WERI-Rb-1 (cell line): ENCODE measurements at places on chromosomes 3 and 15.

DNA sequence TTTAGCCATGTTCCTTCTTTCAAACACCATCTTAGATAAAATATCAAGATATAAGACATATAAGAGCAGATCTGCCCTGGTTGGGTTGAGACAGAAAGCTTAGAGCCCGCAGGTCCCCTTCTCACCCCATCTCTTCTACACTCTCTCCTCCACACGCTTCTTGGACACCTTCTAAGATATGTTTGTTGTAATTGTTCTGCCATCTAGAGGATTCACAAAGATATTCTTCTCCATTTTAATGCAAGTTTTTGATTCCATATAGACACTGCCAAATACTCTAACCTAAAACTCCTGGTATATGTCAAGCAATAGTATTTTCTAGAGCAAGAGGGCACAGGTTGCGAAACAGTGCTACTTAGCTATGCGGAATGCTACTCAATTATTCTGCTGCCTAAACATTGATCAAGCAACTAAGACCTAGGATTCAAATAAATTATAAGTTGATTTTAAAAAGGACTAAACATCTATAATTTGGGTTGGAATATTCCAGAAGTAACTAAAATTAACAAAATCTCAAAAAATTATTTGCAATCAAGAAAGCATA lies 6.8 kb downstream of the CHRM5 start:
- DNase-seq = no peak

- DNase-seq = no peak
These were observed 20.7 kb downstream of the CYFIP1 start for GRCh38 chr15:22959321-22960101.

GRCh38 chr3:29099296-29099695 lies 181.6 kb upstream of the RBMS3 start:
- DNase-seq = no peak

DNA sequence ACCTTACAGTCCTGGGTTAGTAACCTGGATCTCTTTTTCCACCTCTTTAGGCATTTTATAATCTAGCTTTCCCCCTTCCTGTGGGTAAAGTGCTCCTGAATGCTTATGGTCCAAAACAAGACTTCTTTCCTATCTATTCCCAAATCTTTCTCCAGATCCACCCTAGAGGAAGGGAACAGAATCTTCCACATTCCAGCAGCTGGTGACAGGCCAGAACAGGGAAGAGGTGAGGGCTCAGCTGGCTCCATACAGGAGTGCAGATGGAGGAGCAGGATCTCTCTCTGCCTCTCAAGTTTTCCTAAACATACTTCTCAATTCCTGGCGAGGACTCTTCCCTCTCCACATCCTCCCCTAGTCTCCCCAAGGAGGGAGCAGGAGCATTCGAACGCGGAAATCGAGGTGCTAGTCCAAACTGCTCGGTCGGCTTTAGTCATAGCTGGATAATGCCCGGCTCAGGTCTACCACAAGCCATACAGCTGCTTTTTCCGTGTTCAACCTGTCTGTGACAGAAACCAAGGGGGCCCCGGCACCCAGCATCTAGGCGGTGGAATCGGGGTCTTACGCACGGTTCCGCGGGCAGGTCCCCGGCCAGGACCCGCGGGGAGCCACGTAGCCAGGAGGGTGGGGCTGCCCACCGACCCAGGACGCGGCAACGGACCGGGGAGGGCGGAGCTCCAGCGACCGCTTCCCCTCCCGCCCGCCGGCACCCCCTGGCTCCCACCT lies 4.0 kb downstream of the RASSF1 start:
- no peak for DNase-seq

DNA sequence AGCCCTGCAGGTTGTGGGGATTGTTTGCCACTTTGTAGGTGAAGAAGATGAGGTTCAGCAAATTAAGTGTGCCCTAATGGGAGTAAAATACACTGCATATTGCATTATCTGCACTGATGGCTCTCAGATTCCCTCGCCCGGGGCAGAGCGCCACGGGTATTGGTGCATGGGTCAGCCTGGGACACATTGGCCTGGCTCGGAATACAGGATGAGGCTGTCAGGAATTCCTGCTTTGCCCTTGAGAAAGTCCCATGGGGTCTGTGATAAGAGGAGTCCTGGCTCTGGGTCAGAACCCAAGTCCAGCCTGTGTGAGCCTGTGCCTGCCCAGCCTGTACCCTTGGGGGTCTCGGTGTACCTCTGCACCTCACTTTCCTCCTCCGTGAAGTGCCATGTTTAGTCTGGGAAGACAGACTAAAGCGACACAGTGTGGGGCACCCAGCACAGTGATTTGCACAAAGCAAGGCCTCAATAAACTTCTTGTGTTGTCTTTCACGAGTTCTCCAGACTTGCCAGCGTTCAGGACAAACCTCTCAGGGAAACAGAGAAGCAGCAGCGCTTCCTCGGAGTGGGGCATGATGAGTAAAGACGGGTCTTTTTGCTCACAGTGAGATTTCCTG lies 107.6 kb downstream of the LRRK1 start:
- DNase-seq = peak; percentile 3
